ENCODE measurements at places on chromosomes 2 and 18.

- DNase-seq, result no peak
These were observed 155.5 kb upstream of the ACVR2A start for GRCh38 chr2:147689220-147689909.

GRCh38 chr18:55346961-55347740 lies 240.8 kb downstream of the TCF4 start:
- DNase-seq, result no peak

- peak; percentile 19 for DNase-seq
These were observed 232.8 kb downstream of the DYM start for GRCh38 chr18:49227441-49228165.

DNA sequence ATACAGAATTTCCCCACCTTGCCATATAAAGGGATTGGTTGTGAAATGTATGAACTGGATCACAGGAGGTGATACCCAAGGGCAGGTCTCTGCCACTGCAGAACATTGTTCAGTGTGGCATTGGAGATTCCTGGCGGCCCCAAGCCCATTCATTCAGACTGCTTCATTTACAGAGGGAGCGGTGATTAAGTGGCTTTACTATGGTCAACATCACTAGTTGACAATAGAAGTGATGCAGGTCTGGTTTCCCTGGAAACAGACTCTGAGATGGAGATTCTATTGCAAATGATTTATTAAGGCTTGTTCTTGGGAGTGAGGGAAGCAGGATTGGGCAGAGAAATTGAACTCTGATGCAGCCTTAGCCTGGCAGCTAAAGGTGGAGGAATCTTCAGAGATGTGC lies 62.4 kb downstream of the ZDBF2 start:
- no peak for DNase-seq
